T-cell (primary cell): ENCODE measurements at places on chromosomes 5 and 9. TPM values are rescaled to one million over a fixed set of nuclear protein-coding genes. Genes with fewer than 3 reads are reported as not detected.

The ARHGEF37 gene
- 0.07 TPM for total RNA-seq

The IER5L gene
- total RNA-seq, result 7.7 TPM

- no peak for DNase-seq
Observed at GRCh38 chr9:94874316-94874715, 147.8 kb downstream of the AOPEP start.

The TAF1L gene
- total RNA-seq, result not detected

The ADAMTS13 gene
- 1.5 TPM for total RNA-seq

- DNase-seq, result no peak
Observed at GRCh38 chr5:106014262-106014661, 1656.5 kb downstream of the EFNA5 start.

The PCDHB9 gene
- 0.26 TPM for total RNA-seq

The WWC1 gene
- total RNA-seq, result 0.93 TPM

The C9orf78 gene
- 87.8 TPM for total RNA-seq

GRCh38 chr9:85521371-85522197 lies 220.2 kb downstream of the AGTPBP1 start:
- DNase-seq, result no peak

The EDIL3 gene
- total RNA-seq, result 0.18 TPM

- DNase-seq, result no peak
Observed at GRCh38 chr5:59955241-59955640, 61.7 kb upstream of the PDE4D start.

GRCh38 chr9:106799152-106799551 lies 63.8 kb upstream of the ZNF462 start:
- DNase-seq, result no peak

The GABBR2 gene
- not detected for total RNA-seq

The ADAMTS16 gene
- total RNA-seq, result not detected

The FOXD4L6 gene
- not detected for total RNA-seq
